Heart left ventricle (tissue), 16 donors: ENCODE measurements at places on chromosomes 4 and X.

DNA sequence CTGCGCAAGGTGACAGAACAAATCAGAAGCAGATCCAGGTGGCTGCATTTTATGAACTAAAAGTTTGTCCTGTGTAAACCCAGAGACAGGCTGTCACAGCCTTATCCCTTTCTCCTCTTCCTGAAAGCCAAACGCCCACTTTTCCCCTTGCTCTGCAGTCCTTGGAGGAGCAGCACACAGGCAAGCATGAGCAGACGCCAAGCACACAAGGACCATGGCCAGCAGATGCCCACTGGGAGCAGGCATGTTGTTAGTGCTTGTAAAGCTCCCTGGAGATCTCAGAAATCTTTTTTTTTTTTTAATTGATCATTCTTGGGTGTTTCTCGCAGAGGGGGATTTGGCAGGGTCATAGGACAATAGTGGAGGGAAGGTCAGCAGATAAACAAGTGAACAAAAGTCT is 11.5 kb upstream of the HOPX start:
- no peak for DNase-seq

DNA sequence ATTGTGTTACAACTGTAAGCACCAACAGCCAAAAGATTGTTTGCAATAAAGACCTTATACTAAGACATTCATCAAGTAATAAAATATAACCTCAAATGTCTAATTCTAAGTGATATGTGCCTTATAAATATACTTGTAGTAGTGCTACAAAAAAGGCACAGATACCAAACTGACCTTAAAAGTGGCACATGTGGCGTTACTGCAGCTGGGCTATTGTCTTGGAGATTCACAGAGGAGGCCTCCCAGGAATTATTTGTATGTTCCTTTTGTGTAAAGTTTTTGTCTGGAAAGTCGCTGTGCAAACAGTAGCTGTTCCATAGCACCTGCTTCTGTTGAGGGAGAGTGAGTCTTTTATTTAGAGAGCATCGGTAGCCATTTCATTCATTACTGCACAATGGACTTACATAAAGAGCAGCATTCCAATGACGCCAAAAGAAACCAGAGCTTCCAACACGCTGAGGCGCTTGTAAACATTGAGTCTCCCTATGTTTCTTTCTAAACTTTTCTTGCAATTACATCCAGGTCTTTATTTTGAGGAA is 143.7 kb downstream of the RPA4 start:
- no peak for DNase-seq

DNA sequence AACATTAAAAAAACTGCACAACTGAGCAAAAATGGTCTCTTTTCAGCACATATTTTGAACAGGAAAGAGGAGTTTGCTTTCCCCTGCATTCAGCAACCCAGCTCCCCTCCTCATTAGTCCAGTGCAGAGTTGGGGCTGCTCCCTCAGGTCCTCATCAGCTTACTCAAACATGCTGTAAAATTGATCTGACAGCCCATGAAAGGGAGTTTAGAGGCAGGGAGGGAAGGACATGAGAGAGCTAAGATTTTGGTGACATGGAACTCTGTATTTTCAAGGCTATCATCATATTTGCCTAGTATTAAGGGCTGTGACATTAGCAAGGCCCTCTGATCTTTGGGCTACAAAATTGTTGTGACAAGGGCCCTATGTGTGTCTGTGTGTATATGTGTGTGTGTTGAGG is 205.6 kb upstream of the TAPT1 start:
- DNase-seq, result no peak

GRCh38 chr4:72846280-72847111 is 223.0 kb downstream of the COX18 start:
- no peak for DNase-seq

- DNase-seq, result no peak
These were observed 83.7 kb downstream of the NAT8L start for GRCh38 chr4:2142630-2143427.
